Kidney epithelial cell (primary cell): ENCODE measurements at places on chromosomes 7 and 10. TPM values are rescaled to one million over a fixed set of nuclear protein-coding genes. Genes with fewer than 3 reads are reported as not detected.

GRCh38 chr7:75650681-75651080 is 88.1 kb downstream of the HIP1 start:
- DNase-seq: no peak

- no peak for DNase-seq
These were observed 1250.6 kb downstream of the GATA3 start for GRCh38 chr10:9305018-9305655.

Gene LRRN3
- 0.34 and 0.38 TPM in 2 replicates for total RNA-seq

DNA sequence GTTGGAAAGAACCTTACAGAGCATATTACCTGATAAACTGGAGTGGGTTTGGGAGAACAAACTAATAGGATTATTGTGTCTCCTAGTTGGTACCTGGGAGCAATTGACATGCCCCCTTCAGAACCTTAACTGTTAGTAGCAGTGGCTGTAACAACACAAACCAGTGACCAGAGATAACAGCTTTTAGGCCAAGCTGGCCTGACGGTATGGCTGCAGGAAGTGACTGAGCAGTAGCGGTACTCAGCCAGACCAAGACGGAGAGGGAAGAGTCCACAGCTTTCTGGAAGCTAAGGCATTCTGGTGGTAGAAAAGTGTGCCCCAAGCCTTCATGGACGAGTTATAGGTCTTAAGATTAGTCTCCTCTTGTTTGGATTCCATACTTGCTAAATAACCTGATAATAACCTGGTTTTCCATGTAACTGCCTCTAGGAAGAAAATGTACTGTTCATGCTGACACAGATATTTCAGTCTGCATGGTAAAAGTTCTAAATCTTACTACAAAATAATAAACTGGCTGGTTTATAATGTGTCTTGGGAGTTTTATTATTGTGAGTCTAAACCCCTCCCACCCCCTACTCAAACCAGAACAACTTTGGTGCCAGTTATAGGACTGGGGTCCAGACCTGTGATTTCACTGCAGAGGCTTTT is 11.3 kb downstream of the NOLC1 start:
- no peak for DNase-seq
